ENCODE measurements at places on chromosomes 2 and 18.

- DNase-seq: no peak
These were observed 2.5 kb downstream of the ATP9B start for GRCh38 chr18:79071503-79072210.

DNA sequence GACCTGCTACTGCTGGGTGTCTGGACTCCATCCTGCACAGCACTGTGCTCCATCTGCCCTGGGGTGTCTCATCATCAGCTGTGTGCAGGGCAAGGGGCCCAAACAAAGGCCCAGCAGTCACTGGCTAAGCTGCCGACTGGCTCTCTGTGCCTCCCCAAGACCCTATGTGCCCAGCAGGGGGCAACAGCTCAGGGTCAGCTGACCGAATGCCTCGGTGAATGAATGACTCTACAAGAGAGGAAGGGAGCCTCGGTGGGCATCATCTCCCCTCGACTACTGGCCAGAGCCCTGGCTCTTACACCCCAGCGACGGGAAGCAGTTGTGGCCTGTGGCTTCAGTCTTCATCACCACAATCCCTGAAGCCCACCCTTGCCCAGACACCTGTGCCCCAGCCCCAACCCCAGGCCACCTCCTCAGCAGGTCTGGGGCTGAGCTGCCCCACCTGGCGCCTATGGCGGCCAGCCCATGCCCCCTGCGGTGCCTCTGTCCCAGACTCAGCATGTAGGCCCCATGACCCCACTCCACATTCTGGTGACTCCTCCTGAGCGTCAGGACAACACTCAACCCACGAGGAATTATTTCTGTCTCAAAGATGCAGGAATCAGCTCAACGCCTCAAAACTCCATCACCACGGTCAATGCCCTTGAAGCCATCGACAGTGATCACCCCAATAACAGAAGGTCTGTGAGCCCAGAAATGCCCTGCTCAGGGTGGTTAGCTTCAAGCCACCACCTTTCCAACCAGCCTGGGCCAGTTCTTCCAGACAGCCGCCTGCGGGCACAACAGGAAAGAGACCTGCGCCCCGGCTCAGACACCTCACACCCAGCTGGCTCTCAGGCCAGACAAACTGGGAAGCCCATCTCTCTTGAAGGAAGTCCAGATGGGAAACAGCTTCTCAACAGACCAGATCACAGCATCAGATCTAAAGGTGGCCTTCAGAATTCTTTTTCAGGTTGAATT, 1.6 kb upstream of the GPR17 start:
- no peak for DNase-seq

DNA sequence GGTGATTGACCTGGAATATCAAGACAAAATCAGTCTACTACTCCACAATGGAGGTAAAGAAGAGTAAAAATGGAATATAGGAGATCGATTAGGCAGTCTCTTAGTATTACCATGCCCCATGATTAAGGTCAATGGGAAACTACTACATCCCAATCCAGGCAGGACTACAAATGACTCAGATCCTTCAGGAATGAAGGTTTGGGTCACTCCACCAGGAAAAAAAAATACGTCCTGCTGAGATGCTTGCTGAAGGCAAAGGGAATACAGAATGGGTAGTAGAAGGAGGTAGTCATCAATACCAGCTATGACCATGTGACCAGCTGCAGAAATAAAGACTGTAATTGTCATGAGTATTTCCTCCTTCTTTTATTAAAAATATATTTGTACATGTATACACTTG, 103.4 kb upstream of the NPAS2 start:
- no peak for DNase-seq

- no peak for DNase-seq
These were observed 201.2 kb downstream of the PIK3C3 start for GRCh38 chr18:42156281-42156680.

DNA sequence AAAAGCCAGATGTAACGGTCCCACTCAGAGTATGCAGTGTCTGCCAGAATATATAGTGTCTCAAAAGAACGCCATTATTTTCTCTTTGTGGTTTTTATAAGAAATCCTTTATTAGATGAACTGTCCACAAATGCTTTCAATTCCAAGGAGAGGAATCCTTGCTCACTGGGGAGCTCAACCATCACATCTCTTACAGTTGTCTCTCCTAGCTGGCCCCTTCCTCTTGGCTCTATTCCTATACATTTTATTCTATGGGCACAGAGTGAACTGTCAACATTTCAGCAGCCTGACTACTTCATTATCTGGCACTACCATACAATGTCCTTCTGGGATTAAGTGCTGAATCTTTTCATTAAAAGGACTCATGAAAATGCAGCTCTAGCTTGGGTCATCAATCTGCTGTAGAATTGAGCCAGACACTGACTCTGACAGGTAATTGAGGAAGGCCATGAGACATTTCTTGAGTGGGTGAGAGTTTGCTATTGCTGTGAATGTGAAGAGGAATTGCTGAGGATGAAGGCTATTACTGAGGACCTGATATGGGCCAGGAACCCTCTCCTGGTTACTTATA, 96.5 kb upstream of the THOC1 start:
- no peak for DNase-seq

- no peak for DNase-seq
These were observed 214.0 kb downstream of the CYP26B1 start for GRCh38 chr2:71933467-71934319.

DNA sequence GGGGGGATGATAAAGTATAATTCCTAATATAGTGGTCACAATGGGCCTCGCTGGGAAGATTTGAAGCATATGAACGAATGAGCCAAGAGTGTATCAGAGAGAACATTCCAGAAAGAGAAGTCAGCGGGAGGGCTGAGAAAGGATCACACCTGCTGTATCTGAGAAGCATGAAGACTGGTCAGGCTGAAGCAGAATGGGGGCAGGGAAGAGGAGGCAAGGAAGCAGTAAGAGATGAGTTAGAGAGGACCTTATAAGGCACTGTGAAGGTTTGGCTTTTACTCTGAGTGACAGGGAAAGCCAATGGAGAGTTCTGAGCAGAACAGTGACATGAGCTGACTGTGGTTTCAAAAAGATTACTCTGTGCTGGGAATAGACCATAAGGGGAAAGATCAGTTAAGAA, 73.5 kb downstream of the CHN1 start:
- no peak for DNase-seq

DNA sequence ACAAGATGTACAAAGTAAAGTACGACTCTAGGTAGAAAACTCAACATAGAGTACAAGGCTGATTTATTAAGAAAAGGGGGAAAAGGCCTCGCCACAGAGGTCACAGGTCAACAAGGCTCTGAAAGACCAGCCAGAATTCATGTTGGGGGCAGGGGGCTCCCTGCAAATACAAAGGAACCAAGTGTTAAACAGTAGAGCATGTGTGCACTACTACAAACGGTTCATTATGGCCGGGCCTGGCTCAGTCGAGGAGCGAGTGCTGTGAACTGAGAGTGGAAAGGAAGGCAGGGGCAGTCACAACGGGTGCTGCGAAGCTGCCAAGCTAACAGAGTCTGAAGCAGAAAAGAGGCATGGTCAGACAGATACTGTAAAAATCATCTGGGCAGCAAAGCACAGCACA, 77.1 kb downstream of the MBOAT2 start:
- DNase-seq: no peak

DNA sequence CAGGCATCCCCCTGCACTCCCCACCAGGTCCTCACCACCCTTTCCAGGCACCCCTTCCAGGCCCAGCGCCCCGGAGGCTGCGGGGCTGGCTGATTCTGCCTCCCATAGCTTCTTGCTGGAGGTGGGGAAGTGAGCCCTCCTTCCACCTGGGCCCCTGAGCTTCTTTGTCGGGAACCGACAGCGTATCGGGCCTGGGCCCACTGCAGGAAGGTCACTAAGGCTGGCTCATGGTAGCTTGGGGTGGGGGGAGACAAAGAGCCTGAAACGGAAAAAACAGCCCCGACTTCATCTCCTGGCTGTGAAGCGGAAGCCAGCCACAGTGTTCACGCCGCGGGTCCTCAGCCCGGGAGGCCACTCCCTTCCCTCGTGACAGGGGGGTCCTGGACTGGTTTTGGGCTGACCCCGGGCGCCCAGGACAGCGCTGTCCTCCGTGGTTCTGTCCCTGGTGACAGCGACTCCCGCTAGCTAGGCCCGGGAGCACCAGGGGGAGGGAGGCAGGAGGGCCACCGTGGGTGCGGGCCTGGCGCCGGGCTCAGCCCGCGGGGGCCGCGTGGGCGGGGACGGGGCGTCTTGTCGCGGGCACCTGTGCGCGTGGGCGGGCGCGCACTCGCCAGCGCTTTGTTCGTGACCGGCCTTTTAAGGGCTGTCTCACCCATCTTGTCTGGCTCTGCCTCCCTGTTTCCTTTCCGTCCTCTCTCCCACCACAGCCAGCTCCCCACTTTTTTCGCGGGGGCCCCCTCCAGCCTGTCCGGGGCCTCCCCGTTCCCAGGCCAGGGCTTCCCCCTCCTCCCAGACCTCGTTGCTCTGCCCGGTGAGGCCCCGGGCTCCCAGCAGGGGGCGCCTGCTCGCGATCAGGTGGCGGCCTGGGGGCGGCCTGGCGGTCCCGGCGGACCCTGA, 64.9 kb downstream of the DNMT3A start:
- peak; percentile 58 for DNase-seq
